ENCODE measurements at places on chromosomes 4 and X.

DNA sequence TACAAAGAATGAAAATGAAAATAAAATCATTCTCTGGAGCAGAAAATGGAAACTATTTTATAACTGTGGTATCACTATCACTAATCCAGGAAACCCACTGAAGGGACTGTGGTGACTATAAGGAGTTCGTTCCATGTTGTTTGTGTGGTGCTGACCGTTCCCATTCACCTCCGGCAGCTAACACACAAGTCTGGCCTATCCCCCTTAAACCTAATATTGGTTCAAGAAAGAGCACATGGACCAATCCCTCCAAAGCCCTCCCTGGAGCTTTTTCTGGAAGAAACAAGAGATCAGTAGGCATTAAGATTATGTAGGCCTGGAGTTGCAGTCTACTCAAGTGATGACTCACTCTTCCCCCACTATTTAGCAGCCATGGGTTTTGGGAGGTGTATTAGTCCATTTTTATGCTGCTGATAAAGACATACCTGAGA, 25.9 kb upstream of the FAM241A start:
- DNase-seq = no peak

- DNase-seq = no peak
Observed at GRCh38 chr4:79620617-79621016, 212.6 kb upstream of the GK2 start.

- DNase-seq = no peak
Observed at GRCh38 chr4:156628858-156629257, 342.7 kb downstream of the PDGFC start.

DNA sequence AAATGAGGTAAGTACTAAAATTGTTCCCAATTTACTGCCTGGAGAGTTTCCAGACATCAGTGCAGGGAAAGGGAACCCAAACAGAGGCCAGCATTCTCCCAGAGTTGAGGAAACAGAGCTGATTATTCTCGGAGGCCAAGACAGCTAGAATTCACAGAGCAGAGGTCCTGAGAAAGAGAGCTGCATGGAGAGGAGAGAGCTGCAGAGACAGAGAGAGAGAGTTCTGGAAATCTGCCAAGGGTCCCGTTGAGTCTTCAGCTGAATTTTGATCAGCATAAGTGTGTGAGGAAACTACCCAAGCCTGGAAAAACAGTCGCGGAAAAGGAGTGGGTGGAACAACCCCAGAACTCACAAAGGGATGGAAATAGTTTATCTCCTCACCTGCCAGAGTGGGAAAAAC, 43.8 kb upstream of the GPR173 start:
- DNase-seq = no peak

DNA sequence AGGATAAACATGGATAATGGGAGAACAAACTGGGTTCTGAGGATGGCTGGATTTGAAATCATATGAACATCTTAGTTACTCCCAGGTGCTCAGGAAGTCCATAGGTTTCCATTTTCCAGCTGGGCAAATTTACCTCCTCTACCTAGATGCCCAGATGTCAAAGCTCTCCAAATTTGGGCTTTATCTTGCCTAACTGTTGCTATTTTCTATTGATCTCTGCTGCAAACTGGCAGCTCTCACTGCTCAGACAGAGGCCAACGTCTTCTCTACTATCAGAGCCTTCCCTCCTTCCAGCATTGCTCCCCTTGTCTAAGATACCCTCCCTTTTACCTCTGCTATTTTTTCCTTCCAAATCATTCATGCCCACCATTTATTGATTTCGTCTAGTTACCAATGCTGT, 62.1 kb downstream of the LDB2 start:
- DNase-seq = no peak

DNA sequence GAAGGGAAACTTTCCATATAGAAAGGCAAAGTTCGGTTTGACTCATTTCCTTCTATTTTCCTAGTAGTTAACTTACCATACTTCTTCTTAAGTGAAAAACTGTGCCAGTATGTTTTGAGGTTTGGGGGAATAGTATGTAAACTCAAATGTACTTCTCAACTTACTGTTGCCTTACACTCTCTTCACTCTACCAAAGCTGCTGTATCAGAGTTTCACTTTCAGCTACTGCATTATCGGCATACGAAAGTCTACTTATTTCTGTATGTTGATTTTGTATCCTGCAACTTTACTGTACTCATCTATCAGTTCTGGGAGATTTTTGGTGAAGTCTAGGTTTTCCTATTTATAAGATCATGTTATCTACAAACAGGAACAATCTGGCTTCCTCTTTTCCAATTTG, 932.7 kb downstream of the FAT4 start:
- DNase-seq = no peak

- no peak for DNase-seq
Observed at GRCh38 chr4:81071013-81071412, 40.5 kb downstream of the BMP3 start.

- no peak for DNase-seq
Observed at GRCh38 chr4:146943691-146944375, 1.8 kb downstream of the TTC29 start.

DNA sequence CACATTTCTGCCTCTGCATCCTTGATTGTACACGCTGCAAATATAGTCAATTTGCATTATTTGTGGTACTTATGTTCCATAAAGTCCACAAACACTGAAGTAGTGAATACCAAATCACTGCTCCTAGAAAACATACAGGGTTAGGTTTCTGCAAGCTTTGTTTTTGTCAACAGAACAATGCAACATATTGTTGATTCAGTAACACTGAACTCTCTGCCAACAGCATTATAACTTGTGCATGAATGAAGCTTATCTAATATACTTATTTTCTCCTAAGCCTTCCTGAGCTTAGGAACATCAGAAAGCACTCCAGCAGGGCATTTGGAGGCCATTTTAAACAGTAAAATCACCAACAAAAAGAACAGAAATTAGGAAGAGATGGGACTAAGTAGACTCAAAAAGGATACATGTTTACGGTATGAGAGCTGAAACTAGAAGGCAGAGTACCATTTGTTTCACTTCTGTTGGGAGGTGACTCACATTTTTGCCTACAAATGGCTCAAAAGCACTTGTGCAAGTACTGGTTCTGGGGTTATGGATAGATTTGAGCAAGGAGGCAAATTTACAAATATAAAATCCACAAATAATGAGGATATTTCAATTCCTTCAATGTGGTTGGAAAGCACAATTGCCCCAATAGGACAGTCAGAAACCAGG, 14.1 kb downstream of the COX18 start:
- DNase-seq = no peak

DNA sequence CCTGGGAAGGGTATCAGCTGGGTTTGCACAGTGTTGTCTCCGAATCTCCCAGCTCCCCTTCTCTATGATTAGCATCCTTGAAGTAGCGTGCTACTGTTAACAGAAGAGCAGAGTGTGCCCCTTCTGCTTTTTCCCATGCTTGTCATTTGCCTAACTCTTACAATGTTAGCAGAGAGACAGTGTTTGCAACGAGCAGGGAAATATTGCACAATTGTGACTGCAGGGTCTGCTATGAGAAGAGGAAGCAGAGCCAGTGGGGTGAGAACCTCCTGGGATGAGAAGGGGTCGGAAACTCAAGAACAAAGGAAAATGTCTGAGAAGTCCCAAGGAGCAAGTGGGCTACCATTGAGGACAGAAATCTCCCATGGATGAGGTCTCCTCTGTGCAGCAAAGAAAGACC, 7.8 kb upstream of the CHRNA9 start:
- no peak for DNase-seq

- DNase-seq = no peak
Observed at GRCh38 chr4:39937683-39938268, 39.9 kb downstream of the PDS5A start.

DNA sequence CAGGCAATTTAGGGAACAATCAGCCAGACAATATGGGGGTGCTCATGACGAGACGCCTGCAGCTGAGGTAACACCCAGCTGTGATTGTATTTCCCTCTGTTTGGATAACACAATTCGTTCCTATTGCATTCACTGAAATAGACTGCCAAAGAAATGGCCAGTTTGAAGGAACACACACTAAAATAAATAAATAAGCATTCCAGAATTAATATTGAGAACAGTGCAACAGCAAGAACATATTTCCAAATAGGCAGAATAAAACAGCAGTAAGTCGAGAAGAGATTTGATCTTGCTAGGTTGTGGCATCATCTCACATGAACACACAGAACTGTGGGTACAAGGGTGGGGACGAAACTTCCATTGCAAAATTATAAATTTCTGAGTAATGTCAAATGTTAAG, 133.5 kb upstream of the FAM47B start:
- no peak for DNase-seq

- no peak for DNase-seq
Observed at GRCh38 chrX:133391111-133391510, 24.2 kb downstream of the GPC4 start.

- DNase-seq = no peak
Observed at GRCh38 chrX:115584696-115585095, 23.7 kb downstream of the PLS3 start.

DNA sequence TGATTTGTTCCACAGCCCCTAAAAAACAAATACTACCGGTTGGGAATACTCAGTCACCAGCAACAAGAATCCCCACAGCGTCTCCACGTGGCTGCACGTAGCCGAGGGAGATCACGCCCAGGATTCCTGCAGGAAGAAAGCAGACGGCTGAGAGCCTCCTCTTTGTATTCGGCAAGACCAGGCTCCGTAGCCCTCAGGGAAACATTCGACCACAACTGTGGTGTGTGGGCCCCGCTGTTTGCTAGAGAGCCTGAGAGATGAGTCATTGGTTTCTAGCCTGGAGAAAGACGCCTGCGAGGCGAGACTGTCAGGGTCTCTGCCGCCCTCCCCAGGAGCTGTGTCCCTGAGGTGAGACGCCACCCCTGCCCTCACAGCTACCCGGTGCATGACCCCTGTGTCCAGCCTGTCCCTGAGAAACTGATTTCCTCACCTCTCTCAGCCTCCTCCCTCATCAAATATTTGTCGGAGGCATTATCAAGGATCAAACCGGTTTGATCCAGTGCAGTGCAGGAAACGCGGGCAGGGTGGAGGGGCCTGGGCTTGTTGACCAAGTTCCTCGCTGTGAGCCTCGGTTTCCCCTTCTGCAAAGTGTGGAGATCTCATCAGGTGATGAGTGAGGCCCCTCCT, 4.7 kb upstream of the S100P start:
- DNase-seq = peak; percentile 75

GRCh38 chr4:166301266-166301665, 428.2 kb downstream of the TLL1 start:
- DNase-seq = no peak

GRCh38 chrX:107716816-107717700, 58.5 kb downstream of the TSC22D3 start:
- peak; percentile 7 for DNase-seq

DNA sequence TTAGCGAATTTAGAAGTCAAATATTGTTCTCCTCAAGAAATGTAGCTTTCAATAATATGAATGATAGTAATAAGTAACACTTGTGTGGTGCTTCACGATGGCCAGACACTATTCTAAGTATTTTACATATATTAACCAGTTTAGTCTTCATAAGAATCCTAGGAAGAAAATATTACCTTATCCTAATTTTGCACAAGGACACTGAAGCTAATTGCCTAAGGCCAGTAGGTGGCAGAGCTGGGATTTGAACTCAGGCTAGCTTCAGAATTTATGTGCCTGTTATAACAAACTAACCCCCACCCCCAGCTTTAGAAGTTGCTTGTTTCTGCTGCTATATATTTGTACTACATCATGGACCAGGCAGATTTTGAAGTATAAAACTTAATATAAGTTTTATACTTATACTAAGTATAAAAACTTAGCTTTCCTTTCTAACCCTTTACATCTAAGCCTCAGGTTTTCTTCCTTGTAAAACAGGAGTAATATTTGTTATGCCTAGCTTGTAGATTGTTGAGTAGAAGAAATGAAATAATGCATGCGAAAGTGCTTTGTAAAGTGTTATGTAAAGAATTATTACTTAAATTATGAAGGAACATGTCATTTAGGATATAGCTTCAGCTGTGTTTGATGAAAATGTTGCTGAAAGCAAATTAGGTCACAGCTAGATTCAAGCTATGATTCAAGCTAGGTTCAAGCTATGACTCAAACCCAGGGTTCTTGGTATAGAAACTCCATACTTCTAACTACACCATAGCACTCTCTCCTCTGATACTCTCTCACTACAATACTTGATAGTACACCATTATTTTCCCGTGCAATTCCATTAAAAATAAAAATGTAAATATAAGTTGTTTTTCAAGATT, 4.2 kb upstream of the CDS1 start:
- DNase-seq = no peak

GRCh38 chr4:128461291-128462102, 173.9 kb upstream of the PGRMC2 start:
- peak; percentile 33 for DNase-seq

GRCh38 chr4:176538217-176538925, 218.6 kb downstream of the SPCS3 start:
- DNase-seq = peak; percentile 36

DNA sequence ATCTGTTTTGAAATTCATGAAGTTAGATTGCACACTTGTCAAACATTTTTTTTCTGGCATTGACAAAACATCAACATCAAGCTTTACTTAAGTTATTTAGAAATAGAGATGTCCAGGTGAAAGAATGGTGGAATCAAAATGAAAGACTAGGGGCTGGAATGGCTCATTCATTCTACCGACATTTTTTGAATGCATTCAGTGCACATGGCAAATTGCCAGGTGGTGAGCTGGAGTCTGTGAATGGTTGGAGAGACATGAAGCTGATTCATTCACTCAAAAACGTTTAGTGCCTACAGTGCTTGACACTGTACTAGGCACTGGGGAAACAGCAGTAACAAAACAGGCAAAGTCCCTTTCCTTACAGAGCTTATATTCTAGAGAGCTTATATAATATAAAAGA, 292.4 kb downstream of the PPP1R2C start:
- DNase-seq = no peak

DNA sequence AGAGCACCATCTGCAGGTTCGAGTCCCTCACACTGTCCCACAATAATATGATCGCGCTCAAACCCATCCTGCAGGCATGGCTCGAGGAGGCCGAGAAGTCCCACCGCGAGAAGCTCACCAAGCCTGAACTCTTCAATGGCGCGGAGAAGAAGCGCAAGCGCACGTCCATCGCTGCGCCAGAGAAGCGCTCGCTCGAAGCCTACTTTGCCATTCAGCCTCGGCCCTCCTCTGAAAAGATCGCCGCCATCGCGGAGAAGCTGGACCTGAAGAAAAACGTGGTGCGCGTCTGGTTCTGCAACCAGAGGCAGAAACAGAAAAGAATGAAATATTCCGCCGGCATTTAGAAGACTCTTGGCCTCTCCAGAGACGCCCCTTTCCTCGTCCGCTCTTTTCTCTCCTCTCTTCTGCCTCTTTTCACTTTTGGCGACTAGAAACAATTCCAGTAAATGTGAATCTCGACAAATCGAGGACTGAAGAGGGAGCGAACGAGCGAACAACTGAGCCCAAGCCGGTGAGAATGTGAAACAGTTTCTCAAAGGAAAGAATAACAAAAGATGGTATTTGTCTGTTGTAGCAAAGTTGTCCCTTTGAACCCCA, 1.9 kb downstream of the POU4F2 start:
- no peak for DNase-seq

All from T1000 (cell line).